Activated CD4-positive, alpha-beta T cell treated with anti-CD3 and anti-CD28 coated beads for 24 hours (primary cell): ENCODE measurements at places on chromosomes 2 and 18.

- DNase-seq: no peak
Observed at GRCh38 chr18:59008302-59008974, 131.2 kb upstream of the SEC11C start.

DNA sequence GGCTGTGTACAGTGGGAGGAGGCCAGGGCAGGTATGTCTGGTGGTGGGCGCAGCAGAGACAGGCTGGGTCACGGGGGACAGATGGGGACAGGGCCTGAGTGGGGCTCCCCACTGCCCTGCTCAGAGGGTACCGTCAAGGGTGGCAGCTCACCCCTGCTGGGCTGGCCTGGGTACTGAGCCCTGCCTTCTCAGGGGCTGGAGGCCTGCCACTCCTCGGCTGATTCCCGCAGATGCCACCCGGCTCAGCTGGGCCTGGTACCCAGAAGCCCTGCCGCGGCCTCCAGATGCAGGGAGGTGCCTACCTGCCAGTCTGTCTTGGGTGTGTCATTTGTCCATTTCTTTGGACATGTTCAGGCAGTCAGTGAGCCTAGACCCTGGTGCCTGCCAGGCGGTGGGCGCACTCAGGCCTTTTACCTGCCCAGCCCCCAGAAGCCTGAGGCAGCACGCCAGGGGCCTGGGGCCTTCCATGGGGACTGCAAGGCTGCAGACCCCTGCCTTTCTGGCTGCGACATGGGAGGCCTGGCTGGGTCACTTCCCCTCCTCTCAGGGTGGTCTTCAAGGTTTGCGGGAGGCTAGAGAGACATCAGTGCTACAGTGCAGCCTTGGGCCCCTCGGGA lies 3.3 kb downstream of the SNORC start:
- DNase-seq: no peak

- no peak for DNase-seq
Observed at GRCh38 chr2:202671317-202672035, 36.7 kb downstream of the FAM117B start.

GRCh38 chr2:173354582-173355131 lies at the start of gene CDCA7:
Gene CDCA7, plus strand, starts transcription at chr2:173354872. Its CDS starts 92 bp downstream, at chr2:173354964.
- DNase-seq: peak; percentile 57

DNA sequence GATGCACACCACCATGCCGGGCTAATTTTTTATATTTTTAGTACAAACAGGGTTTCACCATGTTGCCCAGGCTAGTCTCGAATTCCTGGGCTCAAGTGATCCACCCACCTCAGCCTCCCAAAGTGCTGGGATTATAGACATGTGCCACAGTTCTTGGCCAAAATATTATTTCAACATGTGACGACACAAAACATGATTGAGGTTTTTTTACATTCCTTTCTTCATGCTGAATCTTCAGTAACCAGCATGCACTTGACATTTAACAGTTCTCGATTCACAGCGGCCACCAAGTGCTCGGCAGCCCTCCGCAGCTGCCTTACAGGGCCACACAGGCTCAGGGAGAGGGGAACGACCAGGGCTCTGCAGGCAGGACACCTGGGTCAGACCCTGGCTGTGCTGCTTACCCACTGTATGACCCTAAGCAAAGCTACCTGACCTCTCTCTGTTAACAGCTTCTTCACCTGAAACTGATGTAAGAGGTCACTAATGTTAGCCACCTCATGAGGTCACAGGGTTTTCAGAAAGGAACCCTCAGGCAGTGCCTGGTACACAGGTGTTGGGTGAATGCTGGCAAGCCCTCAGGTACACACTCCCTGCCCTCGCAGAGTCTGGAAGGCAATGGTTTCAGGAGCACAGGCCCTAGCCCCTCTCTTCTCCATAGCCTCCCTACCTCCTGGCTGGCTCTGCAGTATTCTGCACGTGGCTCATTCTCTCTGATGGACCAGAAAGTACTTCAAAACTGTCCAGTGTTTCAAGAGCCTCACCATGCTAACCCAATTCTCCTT lies 25.7 kb downstream of the TUBB6 start:
- no peak for DNase-seq

DNA sequence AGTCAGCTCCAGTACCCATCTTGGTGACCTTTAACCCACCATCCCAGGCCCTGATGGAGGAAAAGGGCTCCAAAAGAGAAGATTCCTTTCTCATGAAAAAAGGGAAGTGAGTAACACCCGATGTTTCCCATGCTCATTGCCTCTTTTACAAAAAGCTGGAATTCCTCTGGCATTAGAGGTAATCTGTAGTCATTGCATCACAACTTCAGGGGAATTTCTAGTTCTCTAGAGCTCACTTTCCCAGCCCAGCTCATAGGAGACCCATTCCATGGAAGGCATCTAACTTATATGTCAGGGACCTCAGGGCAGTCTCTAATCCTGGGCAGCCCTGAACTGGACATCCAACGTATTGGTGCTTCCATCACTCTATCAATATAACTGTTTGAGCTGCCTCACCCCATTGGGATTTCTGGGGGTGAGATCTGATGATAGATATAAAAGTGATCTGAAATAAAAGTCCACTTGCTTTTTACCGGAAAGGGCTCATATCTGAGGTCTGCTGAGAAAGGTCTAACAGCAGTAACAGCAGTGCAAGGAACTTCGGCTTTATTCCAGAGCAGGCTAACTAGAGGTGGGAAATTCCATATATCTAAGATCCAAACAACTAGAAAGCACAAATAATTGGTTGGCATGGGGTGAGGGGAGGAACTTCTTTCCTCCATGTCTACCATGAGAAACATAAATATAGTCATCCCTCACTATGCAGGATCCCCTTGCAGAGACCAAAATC lies 106.1 kb downstream of the ETAA1 start:
- no peak for DNase-seq

DNA sequence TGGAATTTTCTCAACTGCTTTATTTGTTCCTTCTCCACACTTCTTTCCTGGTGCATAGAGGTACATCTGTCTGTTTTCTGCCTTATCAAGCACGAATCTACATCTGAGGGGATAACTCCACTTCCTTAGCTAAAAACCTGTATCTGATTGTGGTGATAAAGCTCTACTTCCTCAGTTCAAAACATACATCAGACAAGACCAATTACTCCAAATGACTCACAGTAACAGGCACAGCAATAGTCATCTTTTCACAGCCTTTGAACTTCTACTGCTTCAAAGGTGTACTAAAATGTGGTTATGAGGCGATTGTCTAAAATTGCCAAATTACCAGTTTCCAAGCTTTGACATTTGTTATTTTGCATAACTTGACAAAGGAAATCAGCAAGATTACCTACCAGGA lies 803.6 kb upstream of the ZEB2 start:
- no peak for DNase-seq

- no peak for DNase-seq
Observed at GRCh38 chr18:37705016-37705415, 139.4 kb upstream of the CELF4 start.

GRCh38 chr2:240881913-240882312 lies 13.3 kb downstream of the AGXT start:
- DNase-seq: no peak

GRCh38 chr2:117618607-117619006 lies 195.9 kb upstream of the DDX18 start:
- no peak for DNase-seq

DNA sequence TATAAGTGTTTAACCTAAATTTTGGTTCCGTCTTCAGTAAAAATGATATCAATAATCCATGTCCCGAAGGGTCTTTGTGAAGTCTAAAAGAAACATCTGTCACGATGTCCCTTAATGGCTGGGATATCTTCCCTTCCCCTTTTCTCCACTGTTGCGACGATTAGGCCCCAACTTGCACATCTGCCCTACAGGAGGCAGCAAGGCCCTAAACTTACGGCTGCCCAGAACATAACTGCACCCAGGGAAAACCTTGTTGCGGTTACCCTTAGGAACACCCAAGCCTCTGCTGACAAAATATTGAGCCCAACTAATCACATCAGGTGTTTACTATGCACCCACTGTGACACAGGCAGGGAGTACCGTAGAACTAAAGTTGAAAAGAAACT lies 1.3 kb upstream of the SMAD2 start:
- DNase-seq: no peak
